ENCODE measurements at places on chromosomes 2 and 18.

DNA sequence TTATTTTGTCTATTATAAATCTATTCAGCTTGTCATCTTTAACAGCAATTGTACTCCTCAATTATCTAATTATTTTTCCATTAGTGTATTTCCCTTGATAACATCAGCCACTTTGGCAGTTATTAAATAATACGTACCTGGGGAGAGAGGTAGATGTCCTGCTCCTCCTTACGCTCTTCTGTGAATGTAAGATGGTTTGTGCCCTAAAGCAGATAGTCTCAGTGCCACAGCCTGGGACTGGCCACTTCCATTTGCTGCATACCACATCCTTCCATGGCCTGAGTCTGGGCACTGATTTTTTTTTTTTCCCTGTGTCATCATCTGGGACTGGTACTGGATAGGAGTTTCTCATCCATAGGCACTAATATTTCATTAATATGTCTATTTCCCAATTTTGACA lies 632.4 kb upstream of the LRRTM4 start:
- no peak for DNase-seq

DNA sequence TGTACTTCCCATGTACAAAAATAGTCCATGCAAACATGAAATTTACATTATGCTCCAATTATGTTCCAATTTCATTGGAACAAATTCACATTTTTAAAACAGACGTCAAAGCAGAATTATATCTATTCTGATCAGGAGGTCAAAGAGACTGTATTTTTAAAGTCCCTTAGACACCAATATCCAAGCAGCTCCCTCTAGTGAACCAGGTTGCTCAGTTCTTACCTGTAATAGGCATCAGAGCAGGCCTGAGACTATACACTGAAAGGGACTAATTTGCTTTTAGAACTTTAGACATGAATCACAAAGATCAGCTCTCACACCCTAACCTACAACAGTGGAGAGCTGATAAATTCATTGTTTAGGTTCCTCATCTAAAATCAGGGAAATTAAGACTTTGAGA lies 273.9 kb downstream of the MBD2 start:
- DNase-seq = no peak

GRCh38 chr2:75055820-75056675 lies 97.6 kb downstream of the POLE4 start:
- peak; percentile 94 for DNase-seq

DNA sequence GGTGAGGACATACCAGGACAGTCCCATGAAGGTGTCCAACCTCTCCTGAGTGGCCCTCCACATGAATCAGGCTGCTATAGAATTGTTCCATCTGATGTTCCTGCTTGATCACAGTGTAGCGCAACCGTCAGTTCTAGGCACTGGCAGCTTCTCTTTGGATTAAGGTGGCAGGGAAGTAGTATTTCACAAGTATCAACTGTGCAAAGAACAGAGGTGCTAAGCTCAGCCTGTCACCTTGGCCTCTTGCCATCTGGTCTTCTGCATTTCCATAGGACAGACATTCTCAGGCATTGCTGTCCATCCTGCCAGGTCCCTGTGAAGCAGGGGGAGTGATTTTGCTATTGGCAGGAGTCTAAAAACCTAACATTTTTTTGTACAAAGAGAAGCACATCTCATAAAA lies 182.2 kb upstream of the EPAS1 start:
- no peak for DNase-seq

DNA sequence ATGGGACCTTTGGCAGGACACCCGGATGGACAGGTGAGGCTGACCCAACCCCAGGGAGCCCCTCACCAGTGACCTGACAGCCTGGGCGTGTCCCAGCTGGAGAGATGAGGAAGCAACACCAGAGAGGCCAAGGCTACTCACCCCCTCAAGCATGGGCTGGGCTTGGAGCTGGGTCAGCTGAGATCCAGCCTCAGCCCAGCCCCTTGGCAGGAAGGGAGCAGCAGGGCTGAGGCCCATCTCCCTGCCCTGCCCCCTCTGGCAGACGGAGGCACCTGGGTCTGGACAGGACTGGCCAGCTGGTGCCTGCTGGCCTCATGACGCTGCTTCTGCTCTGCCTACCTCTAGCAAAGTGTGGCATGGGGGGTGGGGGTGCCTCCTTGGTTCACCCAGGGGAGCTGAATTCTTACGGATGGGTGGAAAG lies 37.8 kb downstream of the HS6ST1 start:
- no peak for DNase-seq

DNA sequence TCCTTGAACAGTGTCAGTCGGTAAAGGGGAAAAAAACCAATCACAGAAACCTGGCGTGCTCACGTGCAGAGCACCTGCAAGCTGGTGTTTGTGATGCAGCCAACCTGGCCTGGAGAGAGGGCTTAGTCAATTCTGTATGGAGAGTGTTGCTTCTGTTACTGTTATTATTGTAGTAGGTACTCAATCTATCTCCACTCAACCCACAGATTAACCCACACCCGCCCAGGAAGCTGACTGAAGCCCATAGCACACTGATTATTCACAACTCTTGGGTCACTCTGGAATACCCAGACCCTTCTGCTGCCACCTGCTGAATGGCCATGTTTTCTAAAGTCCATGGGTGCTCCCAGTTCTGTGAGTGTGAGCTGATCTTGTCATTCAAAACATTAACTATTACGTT lies 53.9 kb downstream of the TNFRSF11A start:
- DNase-seq = no peak

GRCh38 chr18:34122724-34123334 lies 101.9 kb downstream of the NOL4 start:
- peak; percentile 17 for DNase-seq

DNA sequence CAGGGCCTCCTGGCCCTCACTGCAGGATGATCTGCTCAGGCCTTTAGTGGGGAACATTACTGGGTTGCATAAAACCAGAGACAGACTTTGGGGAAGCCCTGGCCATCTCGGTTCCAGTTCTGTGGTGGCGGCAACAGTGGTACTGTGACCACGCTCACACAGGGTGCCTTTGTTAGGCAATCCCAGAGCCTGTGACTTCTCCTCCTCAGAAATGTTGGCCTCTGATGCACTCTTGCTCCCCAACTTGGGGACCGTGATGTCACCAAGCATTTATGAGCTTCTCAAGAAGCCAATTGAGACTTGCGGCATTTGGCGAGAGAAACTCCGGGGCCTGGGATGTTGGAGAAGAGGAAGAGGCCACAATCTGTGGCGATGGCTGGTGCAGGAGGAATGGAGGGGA lies 80.9 kb upstream of the PKDCC start:
- DNase-seq = no peak

DNA sequence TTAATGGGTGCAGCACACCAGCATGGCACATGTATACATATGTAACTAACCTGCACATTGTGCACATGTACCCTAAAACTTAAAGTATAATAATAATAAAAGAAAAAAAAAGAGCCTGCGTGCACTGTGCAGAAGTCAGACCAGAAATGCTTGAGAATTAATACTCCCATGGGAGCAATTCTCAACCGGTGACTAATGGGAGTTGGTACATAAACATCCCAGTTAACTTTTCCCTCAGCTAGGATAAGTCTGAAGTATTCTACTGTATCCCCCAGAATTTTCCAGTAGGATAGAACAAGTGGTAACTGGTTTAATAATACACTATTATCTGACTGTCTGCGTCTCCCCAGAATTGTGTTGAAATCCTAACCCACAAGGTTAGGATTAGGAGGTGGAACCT lies 113.6 kb upstream of the COL5A2 start:
- no peak for DNase-seq

- no peak for DNase-seq
Observed at GRCh38 chr18:433298-433697, 67.2 kb downstream of the COLEC12 start.

DNA sequence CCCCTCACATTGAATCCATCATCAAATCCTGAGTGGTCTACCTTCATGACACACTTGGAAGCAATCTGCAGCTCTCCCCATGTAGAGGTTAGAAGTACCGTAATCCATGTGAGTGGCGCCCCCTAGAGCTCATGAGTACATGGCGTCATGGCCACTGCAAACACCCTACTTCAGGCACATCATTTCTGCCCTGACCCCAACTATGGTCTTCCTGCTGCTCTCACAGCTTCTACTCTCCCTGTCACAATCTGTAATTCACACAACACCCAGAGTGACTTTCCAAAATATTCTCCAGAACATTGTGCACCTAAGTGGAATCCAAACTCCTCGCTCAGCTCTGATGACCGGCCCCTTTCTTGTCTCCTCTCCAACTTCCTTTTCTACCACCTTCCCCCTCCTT lies 141.9 kb downstream of the ANKRD44 start:
- DNase-seq = no peak

GRCh38 chr2:74131901-74132300 lies 15.8 kb downstream of the BOLA3 start:
- no peak for DNase-seq

- no peak for DNase-seq
Observed at GRCh38 chr2:223058952-223059716, 7.1 kb downstream of the KCNE4 start.

GRCh38 chr2:240996161-240996833 lies 2.1 kb upstream of the SNED1 start:
- DNase-seq = no peak

GRCh38 chr2:202750763-202751427 lies 116.1 kb downstream of the FAM117B start:
- DNase-seq = no peak

GRCh38 chr2:17805166-17805565 lies 11.1 kb upstream of the MSGN1 start:
- DNase-seq = no peak

GRCh38 chr2:218022131-218022850 lies 19.5 kb upstream of the TNS1 start:
- DNase-seq = no peak

DNA sequence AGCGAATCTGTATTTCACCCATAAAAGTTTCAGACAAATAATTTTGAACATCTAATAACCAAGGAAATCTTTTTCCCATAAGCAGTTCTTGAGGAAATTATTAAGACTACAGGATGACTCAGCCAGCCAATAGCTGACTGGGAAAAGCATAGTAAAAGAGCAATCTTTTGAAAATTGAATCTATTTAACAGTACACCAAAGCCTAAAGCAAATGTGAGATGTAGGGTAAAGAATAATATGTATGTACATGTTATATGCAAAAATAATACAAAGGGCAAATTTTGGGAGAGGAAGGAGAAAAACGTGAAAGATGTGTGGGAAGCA lies 12.6 kb upstream of the KDSR start:
- no peak for DNase-seq

DNA sequence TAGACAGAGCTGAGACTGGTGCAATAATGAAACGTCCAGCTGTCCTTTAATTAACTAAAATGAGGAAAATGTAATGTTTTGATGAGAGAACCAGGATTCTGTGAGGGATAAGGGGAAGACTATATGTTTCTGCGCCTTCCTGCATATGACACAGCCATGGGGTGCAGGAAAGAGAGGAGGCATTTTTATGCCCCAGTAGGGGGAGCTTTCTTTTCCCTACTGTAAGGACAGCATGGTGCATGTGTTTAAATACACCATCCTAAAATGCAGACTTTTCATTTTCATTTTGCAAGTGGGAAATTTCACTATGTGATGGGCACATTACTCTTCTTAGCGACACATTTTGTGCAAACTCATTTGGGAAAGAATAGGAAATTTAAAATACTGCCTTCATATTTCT lies 446.1 kb downstream of the ARHGAP15 start:
- no peak for DNase-seq

- no peak for DNase-seq
Observed at GRCh38 chr2:11329776-11330175, 14.7 kb downstream of the ROCK2 start.

DNA sequence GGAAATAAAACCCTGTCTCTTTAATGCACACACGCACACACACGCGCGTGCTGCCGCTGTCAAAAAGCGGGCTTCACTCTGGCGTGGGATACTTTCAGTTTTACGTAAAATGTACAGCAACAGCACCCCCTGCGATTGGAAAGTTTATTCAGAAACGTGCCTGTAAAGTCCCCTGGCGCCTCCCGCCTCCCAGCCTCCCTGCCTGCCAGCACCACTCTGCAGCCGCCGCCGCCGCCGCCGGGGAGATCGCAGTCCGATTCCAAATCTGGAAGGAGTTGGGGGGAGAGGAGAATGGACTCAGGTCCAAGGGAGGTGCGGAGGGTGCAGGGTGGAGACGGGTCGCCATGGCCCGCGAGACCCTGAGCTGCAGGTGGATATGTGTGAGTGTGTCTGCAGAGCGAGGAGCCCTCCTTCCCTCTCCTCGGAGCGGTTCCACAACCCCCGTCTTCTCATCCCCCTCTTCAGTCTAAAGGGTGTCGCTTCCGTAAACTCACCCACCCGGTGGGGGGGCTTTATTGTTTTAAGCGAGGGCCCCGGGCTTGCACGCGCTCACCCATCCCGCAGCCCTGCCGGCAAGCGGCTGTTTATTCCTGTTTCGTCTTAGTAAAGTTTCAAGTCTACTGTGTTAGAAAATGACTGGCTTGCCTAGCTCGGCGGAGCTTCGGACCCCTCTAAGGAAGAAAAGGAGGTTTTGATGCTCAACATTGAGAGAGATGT lies 1.8 kb upstream of the BCL11A start:
- DNase-seq = no peak

DNA sequence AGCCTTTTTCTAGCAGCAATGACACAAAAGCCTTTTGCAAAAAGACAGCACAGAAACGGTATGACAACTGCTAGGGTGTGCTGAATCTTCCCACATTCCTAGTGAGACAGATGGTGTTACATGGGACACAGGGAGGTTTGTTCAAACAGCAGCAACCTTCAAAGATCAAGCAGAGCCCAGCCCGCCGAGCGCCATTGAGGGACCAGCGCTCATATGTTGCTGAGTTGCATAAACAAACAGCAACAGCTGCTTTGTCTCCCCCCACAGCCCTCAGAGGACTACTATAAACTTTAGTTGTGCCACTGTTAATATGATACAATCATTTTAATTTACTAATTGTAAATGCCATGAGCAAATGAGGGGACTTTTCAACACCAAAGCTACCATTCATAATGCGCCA lies 117.7 kb downstream of the ZEB2 start:
- no peak for DNase-seq

DNA sequence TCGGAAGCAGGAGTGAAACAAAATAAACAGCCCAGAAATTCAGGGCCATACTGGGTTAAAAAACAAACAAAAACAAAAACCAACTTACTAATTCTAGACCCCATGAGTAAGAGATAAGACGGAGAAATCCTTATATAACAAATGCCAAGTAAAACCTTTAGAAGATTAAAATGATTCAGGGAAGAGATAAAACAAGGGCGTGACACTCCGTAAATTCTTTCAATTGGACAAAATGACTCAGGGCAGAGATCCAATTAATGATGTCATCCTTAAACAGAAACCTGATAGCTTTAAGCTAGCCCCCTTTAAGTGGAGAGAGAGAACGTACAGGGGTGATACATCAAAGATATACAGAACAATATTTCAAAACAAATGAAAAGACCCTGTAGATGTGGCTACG lies 317.4 kb downstream of the NBAS start:
- no peak for DNase-seq
